ENCODE measurements at places on chromosomes 16 and 17.

GRCh38 chr16:1326946-1327618, 6.4 kb upstream of the BAIAP3 start:
- DNase-seq = no peak

GRCh38 chr17:50129728-50130558, at the start of gene SAMD14:
TSS of gene SAMD14 (minus strand) at chr17:50130160. CDS start at chr17:50124959, 5,201 bp downstream.
- peak; percentile 75 for DNase-seq

- DNase-seq = no peak
These were observed 49.5 kb downstream of the BMERB1 start for GRCh38 chr16:15483857-15484256.

DNA sequence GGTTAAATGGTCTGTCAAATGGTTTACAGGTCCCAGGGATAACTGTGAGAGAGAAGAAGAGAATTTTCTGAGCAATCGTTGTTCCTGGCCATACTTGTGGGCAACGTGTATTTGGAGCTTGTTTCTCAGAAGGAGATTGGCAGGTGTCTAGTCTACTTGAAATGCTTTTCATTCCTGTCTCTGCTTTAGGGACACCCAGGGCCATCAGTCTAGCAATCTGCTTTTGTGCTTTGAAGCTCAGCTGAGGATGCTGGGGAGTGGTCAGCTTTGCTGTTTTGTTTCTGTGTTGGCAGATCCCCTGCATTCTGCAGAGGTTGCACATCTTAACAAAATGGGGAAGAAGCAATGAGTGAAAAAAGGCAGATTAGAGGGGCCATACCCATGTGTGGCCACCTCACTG, 193.7 kb downstream of the SHISA9 start:
- no peak for DNase-seq

- DNase-seq = no peak
These were observed 18.1 kb downstream of the IRF8 start for GRCh38 chr16:85917012-85917411.

DNA sequence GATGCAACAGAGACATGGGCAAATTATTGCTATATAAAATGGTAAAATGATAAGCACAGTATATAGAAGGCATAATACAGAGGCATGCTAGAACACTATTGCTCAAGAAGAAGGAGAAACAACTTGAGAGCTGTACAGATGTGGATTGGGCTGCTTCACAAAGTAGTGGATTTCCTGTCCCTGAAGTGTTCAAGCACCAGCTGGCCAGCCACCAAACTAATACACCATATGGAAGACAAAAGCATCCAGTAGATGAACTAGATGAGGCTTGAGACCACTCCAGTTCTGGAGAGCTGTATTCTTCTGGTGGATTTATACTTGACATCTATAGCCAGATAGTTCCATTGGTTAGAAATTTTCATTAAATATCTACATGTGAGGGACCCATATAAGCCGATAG, 134.1 kb upstream of the GNAO1 start:
- DNase-seq = no peak

- DNase-seq = no peak
These were observed 380.3 kb downstream of the SNX29 start for GRCh38 chr16:12356632-12357340.

All from SK-N-DZ (cell line).